HCEC 1CT (cell line): ENCODE measurements at places on chromosomes 5 and 9.

GRCh38 chr9:111965566-111966019 is 69.0 kb downstream of the UGCG start:
- DNase-seq = peak; percentile 98

GRCh38 chr5:83277154-83277553 is 194.4 kb upstream of the VCAN start:
- no peak for DNase-seq

GRCh38 chr5:38341056-38341455 is 82.7 kb downstream of the EGFLAM start:
- DNase-seq = no peak

GRCh38 chr5:139880416-139881142 is 85.0 kb downstream of the PSD2 start:
- no peak for DNase-seq

GRCh38 chr5:133680830-133681565 is 68.7 kb upstream of the FSTL4 start:
- no peak for DNase-seq

DNA sequence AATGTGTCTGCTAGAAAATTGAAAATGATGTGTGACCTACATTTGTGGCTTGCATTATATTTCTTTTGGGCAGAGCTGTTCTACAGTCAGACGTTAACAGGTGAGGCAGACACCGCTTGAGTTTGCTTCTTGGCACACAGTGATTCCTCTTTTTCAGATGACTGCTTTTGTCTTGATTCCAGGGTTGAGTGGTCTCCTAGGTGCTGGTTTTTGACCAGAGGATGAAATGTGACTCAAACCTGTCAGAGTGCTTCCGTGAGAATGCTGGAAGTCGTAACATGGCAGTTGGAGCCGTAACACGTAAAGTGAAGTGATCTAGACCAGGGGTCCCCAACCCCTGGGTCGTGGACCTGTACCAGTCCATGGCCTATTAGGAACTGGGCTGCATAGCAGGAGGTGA is 28.3 kb upstream of the NDFIP1 start:
- no peak for DNase-seq
